CD4-positive, alpha-beta T cell treated with Interleukin-6 at 100 ng/mL for 8 hours (primary cell): ENCODE measurements at places on chromosomes 13 and 19.

DNA sequence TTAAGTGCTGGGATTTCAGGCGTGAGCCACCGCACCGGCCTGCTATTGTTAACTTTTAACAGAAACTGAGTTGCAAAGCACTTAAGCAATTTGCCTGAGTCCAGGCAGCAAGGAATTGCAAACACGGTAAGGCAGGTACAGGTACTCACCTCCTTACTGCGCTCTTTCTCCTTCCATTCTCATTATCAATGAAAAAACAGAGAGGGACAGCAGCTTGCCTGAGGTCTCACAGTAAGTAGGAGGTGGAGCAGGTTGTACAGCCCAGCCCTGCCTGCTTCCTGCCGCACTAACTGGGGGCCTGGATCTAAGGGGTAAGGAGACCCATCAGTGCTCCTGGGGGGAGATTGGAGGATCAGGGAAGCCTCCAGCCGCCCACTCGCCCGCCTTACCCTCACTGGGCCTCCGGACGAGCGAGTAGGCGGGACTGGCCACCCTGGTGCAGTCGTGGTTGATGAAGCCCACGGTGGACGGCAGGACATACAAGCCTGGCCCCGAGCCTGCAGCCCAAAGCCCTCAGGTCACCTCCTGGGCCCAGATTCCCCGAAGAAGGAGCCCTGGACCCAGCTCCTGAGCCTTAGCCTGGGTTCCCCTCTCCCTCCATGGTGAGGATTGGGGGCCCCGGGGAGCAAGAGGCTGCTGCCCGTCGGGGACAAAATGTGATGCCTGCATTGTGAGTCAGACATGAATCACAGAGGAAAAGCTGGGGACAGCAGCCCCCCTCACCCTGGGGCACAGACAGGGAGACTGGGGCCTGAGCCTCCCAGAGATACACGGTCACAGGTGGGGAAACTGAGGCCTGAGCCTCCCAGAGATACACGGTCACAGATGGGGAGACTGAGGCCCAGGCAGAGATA is 11.4 kb upstream of the SHC2 start:
- no peak for DNase-seq

DNA sequence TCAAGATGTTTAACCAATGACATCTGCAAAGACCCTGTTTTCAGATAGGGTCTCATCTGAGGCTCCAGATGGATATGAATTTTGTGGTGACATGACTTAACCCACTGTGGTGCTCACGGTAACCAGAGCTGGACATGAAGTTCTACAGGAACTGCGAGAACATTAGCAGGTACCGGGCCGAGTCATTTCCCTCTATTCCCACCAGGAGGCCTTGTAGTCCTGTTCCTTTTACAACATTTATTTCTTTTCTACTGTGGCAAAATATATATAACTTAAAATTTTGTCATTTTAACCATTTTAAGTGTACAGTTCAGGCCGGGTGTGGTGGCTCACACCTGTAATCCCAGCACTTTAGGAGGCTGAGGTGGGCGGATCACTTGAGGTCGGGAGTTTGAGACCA is 7.6 kb upstream of the TSPAN16 start:
- DNase-seq = no peak

- DNase-seq = no peak
Measured at GRCh38 chr13:71217827-71218226, 649.2 kb downstream of the DACH1 start.

DNA sequence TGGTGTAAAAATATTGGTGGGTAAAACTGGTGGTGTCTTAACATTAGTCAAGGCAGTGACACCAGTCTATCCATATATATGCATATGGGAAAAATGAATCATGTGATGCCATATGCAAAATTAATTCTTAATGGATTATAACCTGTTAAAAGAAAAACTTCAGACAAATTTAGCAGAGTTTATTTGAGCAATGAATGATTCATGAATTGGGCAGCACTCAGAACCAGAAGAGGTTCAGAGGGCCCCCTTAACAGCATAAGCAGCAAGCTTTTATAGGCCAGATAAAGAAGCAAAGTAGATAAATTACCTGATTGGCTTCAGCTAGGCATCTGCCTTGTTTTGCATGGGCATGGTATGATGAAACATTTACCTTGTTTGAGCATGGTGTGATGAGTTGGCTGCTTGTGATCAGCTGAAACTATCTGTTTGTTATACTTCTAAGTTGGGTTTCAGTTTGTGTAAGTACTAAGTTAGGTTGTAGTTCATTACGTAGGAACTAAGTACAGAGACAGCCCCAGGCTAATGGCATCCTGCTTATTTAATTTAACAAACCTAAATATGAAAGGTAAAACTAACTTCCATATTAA is 66.6 kb downstream of the DNAJC15 start:
- no peak for DNase-seq

DNA sequence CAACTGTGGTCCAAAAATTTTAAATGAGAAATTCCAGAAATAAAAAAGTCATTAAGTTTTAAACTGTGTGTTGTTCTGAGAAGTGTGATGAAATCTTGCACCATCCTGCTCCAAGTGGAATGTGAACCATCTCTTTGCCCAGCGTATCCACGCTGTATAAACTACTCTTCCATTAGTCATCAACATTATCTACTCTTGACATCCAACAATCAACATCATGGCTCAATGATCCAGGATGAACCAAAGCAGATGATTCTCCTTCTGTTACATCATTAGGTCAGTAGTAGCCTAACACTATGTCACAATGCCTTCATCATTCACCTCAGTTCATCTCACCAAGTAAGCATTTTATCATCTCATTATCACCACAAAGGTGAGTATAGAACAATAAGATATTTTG is 55.3 kb downstream of the SUCLA2 start:
- no peak for DNase-seq
